Fibroblast of skin of left quadriceps (primary cell): ENCODE measurements at places on chromosomes 7 and 10.
A peak's percentile ranks its signal among the peaks of the same experiment; 100 is the strongest.

DNA sequence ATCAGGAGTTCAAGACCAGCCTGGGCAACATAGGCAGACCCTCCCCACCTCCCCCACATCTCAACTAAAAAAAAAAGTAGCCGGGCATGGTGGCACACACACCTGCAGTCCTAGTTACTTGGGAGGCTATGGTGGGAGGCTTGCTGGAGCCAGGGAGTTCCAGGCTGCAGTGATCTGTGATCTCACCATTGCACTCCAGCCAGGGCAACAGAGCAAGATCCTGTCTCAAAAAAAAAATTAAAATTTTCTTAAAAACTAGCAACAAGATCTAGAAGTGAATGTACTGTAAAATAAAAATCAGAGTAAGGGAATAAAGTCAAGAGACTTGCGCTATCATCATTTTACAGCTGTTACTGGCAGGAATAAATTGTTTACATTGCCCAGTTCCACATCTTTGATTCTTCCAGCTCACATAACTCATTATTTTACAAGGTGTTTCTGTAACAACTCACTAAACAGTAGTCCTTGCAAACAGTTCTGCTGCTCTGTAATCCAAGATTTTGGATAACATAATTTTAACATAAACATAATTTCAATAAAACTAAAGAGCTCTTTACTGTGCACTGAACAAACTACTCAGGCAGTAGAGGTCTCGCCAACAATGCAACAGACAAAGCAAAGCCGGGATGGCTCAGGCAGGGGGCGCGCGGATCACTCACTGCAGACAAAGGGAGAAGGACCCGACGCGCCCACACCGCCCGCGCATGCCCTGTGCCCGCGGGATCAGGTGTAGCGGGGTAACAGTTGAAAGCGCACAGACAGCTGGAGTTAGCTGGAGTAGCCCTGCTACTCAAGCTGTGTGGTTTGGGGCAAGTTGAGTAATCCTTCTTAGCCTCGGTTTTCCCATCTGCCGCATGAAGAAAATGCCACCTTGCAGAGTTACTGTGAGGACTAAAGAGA, 73.3 kb upstream of the NFE2L3 start:
- peak; percentile 12 for DNase-seq

- no peak for DNase-seq
Measured at GRCh38 chr7:103702982-103703381, 257.0 kb upstream of the SLC26A5 start.

- no peak for DNase-seq
Measured at GRCh38 chr7:41817386-41817785, 114.5 kb upstream of the INHBA start.

GRCh38 chr7:70239918-70240317, 641.6 kb downstream of the AUTS2 start:
- no peak for DNase-seq

GRCh38 chr10:9885761-9886160, 1131.9 kb upstream of the CELF2 start:
- no peak for DNase-seq

GRCh38 chr10:5089865-5090264, 4.3 kb upstream of the AKR1C3 start:
- no peak for DNase-seq

- DNase-seq, result no peak
Measured at GRCh38 chr7:47471358-47471703, 110.6 kb downstream of the TNS3 start.

DNA sequence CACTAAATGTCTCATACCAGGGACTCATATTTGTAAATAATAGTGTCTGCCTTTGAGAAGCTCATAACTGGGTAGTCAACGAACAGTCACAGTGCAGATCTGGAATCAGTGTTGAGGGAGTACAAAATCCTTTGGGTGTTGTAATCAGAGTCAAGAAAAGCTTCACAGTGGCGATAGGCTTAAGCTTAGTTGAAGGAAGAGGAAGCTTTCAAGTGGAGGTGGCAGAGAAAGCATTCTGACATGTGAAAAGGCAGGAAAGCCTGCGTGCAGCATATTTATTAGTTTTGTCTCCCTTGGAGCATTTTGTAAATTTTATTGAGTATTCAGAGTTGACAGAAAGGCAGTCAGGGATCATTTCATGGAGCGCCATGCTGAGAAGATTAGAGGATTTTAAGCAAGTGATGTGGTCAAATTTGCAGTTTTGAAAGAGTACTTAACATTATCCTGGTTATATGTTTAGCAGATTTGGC, 104.9 kb downstream of the ADK start:
- no peak for DNase-seq

DNA sequence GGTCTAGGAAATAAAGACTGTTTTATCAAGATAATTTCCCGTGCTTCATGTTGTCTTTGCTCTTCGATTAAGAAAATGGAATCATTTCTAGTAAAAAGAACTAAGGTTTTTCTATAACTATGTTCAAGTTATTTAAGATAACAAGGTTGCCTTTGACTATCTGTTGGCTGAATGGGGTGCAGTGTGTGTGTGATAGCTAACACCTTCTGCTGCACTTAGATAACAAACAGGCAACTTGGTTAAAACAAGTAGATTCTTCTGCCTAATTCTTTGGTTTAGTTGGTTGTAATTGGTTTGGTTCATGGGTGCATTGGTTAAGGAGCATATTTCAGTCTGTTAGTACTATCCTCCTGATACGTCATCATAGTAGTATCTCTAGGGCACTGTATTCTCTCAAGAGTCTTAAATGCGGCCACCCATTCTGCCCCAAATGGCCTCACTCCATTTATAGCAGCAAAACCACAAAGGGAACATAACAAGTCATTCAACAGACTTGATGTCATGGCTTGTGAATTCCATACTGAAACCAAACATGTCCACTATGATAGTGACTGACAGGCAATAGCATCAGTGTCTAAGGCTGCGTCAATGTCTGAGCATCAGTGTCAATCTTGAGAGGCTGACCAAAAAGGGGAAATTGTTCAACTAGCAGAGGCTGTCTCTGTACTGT, 55.7 kb downstream of the CCDC3 start:
- no peak for DNase-seq

DNA sequence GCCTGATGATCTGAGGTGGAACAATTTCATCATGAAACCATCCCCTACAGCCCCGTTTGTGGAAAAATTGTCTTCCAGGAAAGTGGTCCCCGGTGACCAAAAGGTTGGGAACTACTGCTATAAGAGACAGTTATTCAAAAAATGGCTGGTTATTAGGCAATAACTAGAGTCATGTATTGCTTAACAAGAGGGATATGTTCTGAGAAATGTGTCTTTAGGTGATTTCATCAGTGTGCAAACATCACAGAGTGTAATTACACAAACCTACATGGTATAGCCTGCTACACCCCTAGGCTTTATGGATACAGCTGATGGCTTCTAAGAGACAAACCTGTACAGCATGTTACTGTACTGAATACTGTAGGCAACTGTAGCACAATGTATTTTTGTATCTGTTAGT, 71.3 kb upstream of the CSTF2T start:
- DNase-seq, result peak; percentile 43

- no peak for DNase-seq
Measured at GRCh38 chr10:121681997-121682687, 83.9 kb upstream of the FGFR2 start.

DNA sequence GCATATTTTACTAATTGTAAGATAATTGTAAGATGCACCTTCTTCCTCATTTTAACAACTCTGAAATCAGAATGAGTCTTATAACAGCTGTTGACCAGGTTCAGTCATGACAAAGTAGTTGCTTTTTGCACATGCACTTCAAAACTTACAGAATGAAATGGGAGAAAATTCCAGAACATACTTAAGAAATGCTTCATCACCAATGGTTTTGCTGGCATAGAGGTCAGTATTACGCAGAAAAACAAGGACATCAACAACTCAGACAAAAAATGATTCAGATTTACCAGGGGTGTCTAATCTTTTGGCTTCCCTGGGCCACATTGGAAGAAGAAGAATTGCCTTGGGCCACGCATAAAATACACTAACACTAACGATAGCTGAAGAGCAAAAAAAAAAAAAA, 13.3 kb downstream of the COL28A1 start:
- DNase-seq, result no peak

- DNase-seq, result peak; percentile 12
Measured at GRCh38 chr10:59465088-59465487, 102.7 kb upstream of the FAM13C start.

GRCh38 chr7:117323305-117323850, 520 bp upstream of the WNT2 start:
- no peak for DNase-seq

DNA sequence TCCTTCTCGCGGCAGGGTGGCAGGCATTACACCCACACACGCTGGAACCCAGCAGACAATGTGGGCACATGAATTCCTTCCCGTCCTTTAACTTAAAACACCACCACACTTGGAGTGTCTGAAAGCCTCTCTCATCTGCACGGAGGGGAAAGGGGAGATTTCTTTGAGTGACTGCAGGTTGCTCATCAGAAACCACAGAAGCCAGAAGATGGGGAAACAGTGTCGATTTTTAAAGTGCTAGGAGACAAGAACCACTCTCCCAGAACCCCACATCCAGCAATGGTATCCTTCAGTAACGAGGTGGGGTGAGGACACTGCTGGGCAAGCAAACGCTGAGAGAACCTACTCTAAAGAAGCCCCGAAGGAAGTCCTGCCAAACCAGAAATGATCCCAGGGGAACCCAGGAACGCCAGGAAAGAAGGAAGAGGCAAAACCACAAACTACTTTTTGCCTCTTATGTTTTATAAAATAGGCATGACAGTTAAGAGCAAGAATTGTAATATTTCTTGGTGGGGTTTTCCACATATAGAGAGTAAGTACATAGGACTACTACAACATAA, 254.3 kb downstream of the ELFN1 start:
- peak; percentile 86 for DNase-seq

GRCh38 chr7:40983111-40983510, 719.8 kb downstream of the INHBA start:
- DNase-seq, result no peak

GRCh38 chr7:1758028-1758858, 88.2 kb downstream of the ELFN1 start:
- DNase-seq, result peak; percentile 11

DNA sequence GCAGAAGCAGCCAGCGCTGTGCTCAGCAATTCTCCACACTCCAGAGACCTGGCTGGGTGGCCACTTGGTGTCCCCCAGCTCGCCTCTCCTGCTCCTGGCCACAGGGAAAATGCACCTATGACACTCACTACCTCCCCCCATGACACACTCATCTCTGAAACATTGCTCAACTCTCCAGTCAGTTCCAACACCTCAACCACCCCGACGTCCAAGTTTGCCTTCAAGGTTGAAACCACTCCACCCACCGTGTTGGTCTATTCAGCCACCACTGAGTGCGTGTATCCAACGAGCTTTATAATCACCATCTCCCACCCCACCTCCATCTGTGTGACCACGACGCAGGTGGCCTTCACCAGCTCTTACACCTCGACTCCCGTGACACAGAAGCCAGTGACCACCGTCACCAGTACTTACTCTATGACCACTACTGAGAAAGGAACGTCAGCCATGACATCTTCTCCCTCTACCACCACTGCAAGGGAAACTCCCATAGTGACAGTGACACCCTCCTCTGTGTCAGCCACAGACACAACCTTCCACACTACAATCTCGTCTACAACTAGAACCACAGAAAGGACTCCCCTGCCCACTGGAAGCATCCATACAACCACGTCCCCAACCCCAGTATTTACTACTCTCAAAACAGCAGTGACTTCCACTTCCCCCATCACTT, 2.7 kb downstream of the MUC3A start:
- DNase-seq, result no peak

GRCh38 chr10:32190890-32191491, 134.8 kb upstream of the KIF5B start:
- DNase-seq, result peak; percentile 19

DNA sequence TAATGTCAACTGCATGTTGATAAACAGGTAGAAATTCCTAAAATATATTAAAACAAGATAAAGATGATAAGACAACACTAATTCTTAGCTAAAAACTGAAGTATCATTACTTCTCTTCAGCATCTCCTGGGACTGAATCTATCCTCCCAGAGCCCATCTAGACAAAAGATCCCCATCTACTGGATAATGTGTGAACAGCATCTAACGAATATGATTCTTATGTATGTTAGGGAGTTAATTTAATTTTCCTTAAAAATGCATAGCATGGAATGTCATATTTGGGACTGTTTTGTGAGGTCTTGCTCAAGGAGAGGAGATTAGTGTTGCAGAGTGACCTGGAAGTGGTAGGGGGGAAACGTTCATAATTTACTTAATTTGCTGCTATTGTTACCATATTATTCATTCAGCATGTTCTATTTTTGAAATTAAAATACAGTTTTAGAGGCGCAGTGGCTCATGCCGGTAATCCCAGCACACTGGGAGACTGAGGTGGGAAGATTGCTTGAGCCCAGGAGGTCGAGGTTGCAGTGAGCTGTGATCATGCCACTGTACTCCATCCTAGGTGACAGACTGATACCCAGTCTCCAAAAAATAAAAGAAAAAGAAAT, 305.1 kb upstream of the CSTF2T start:
- peak; percentile 40 for DNase-seq

DNA sequence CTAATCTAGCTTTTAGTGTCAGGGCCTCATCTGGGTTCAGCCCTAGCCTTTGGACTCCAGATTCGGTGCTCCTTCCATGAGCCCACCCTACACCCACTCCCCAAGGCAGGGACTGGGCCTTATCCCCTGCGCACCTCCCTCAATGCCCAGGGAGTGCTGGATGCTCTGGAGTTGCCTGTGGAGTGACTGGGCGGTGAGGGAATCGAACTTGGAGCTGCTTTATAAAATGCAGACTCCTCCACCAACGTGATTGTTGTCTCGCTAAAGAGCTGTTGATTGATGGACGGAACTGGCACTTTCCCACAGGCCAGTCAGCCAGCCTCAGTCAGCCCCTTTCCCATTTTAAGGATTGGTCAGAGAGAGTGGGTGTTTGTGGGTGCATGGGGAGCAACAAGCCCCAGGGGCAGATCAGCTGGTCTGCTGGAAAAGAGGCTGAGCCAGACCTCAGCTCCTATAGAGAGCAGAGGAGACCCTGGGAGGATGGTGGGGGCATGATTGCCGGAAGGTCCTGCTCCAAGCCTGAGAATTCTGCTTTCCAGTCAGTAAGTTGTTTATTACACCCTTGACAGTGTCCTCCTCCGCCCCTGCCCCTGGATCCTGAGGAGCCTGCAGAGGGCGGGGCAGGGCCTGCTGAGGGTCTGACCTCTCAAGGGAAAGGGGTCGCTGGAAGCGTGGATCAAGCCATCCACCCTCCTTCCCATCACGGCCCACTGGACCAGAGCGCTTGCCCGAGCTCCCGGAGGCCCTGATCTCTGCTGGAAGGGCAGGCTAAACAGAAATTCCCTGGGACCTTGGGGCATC, 16.7 kb downstream of the UNC5B start:
- DNase-seq, result no peak

DNA sequence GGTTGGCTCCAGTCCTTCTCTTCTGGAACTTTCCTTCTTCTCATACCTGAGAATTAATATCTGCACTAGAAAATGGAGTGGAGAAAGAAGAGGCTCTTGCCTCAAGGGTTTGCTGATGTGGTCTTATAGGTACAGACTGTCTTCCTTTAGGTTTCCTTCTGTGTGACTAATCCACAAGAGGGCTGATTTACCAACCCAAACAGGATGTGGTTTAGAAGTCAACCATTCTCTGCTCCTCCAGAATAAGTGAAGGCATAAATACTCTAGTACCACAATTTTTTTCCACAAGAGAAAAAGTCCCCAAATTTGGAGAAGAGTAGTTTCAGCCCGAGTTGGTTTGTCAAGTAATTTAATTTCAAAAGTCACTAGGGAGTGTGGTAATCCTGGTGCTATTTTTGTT, 85.8 kb downstream of the NRP1 start:
- DNase-seq, result no peak
